Stimulated activated CD4-positive, alpha-beta T cell treated with anti-CD3 and anti-CD28 coated beads, TNF-alpha, amount 100 ng/mL, for 48 hours (primary cell): ENCODE measurements at places on chromosomes 7 and 10.

DNA sequence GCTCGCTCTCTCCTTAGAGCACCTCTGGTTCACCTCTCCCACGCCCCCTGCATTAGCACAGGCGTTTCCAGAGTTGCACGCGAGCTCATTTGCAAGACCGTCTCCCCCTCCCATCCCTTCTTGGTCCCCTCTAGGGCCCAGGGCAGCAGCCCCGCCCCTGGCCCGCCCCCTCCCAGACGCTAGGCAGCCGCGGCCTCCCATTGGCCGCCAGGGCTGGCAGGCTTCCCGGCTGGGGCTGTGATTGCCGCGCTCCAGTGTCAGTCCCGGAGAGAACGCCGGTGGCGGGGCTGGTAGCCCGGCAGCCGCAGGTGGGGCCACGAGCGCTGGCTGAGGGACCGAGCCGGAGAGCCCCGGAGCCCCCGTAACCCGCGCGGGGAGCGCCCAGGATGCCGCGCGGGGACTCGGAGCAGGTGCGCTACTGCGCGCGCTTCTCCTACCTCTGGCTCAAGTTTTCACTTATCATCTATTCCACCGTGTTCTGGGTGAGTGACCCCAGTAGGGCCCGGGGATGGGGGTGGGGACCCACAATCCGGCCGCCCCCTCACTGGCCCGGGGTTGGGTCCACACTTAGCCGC lies at the start of gene TSPAN15:
TSS of gene TSPAN15 (plus strand) at position 257 of the 575 bp plus-strand sequence. CDS start at position 387, 130 bp downstream.
- DNase-seq = peak; percentile 79

GRCh38 chr10:78381107-78381506 lies 347.4 kb downstream of the RPS24 start:
- no peak for DNase-seq

DNA sequence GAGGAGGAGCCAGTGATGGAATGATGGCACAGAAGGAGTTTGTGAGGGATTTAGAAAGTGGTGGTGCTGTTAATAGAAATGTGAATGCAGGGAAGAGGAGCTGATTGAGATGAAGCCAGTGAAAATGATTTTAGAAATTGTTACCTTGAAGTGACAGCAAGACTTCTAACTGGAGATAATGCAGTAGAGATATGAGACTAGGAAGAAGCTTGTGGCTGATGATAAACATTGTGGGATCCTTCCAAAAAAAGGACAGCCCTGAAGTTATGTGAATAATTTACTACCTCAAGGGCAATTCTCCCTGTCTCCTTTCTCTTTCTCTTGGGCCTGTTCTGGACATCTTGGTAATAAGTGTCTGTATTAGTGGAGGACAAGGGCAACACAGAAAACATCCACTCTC lies 138.6 kb downstream of the LSMEM1 start:
- DNase-seq = no peak

- DNase-seq = no peak
Observed at GRCh38 chr10:122295451-122295809, 24.3 kb downstream of the BTBD16 start.

- no peak for DNase-seq
Observed at GRCh38 chr10:131775433-131775832, 125.4 kb upstream of the PPP2R2D start.

DNA sequence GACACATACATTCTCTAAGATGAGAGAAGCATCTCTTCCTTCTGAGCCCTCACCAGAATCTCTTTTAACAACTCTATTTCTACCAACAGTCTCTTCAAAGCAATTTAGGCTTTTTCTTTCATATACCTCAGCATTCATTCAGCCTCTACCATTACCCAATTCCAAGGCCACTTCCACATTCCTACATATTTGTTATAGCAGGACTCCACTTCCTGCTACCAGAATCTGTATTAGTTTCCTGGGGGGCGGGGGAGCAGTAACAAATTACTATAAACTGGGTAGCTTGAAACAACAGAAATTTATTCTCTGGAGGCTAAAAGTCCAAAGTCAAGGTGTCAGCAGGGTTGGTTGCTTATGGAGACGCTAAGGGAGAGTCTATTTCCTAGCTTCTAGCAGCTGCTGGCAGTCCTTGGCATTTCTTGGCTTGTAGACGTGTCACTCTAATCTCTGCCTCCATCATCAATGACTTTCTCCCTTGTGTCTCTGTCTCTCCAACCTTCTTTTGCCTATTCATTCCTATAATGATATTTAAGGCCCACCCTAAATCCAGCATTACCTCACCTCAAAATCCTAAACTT lies 7.4 kb downstream of the PRPS1L1 start:
- DNase-seq = no peak

DNA sequence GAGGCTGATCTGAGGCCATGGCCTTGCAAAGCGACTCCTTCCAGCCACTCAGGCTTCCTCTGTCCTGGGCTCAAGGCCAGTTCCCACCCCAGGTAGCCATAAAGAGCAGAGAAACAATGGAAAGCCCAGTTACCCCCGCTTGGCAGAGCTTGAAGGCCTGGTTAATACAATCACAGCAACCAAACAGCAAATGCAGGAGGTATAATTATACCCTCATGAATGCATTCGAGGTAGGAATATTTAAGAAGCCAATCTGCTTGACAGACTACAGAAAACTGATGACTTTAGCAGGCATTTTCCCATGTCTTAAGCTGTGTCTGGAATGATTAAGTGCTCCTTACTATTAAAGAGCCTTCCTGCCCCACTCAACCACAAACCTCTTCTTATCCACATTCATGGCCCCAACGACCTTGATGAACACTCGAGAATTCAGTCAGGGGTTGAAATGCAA lies 114.1 kb upstream of the MACROH2A2 start:
- no peak for DNase-seq

GRCh38 chr7:138477081-138477578 lies 17.1 kb downstream of the TRIM24 start:
- no peak for DNase-seq

- no peak for DNase-seq
Observed at GRCh38 chr7:1259621-1260243, 27.1 kb downstream of the UNCX start.

GRCh38 chr10:101000915-101001658 lies 1.5 kb downstream of the LZTS2 start:
- no peak for DNase-seq

DNA sequence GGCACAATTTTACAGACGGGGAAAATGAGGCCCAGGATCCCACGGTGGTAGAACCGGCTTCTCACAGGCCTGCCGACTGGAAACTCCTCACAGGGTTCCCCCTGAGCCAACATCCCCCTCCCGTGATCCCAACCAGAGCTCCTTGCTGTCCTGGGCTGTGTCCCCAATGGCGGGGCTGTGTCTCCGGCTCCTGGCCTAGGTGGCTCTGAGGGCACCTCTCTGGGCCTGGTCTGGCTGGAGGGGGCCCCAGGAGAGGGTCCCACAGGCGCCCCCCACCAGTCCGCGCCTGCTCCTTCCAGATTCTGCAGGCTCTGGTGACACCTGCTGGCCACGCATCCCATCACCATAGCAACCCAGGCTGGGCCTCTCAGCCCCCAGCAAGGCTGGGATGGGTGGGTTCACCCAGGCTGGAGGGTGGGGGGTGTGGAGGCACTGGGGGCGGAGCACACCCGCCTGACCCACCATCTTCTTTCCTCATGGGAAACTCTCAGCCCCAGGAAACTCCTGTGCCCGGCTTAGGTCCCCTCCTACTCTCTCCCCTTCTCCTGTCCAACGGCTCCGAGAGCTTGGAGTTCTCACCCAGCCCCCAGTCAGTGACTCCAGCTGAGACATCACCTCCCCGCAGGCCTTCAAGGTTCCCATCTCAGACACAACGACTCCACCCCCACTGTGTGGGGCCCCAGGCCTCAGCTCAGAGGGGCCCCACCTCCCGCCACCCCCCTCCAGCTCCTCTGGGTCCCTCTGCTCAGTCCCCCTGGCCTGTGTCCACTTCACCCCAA lies 27.1 kb upstream of the TNRC18 start:
- no peak for DNase-seq

GRCh38 chr10:22783807-22784206 lies 69.4 kb upstream of the PIP4K2A start:
- DNase-seq = no peak

GRCh38 chr7:44673324-44673723 lies 66.9 kb downstream of the OGDH start:
- DNase-seq = no peak

GRCh38 chr7:106057962-106058927 lies 53.9 kb downstream of the SYPL1 start:
- no peak for DNase-seq

- no peak for DNase-seq
Observed at GRCh38 chr10:86110156-86110786, 256.3 kb downstream of the GRID1 start.

GRCh38 chr7:153193144-153193595 lies 433.6 kb downstream of the ACTR3B start:
- DNase-seq = no peak

DNA sequence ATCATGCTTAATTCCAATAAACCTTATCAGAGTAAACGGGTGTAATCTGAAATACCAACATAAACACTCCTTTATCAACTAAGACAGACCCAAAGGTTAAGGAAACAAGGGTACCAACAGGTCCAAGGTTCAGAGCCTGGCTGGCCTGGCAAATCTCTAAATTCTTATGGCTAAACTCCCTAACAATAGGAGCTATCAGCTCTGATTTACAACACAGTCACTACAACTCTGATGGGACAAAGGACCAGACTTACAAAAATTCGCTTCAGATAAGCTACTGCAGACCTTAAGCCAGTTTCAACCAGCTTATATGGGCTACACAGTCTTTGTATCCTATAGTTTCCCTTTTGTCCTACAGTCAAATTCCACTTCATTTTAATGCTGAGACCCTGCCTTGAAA lies 381.9 kb downstream of the ZWINT start:
- DNase-seq = no peak

DNA sequence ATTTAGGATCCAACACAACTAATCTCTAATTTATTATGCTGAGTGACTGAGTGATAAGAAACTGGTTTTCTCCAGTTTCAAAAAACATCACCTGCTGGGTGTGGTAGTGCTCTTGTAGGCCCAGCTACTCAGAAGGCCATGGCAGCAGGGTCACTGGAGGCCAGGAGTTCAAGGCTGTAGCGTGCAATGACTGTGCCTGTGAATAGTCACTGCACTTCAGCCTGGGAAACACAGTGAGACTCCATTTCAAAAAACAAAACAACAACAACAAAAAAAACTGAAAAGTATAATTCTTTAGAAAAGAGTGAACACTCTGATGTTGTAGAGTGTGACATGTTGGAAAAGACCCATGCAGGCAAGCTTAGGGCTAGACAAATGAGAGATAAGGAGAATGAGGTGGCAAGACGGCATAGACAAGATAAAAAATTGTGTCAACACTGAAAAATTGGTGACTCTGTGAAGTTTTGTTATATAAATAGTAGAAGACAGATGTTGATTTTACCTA lies 150.1 kb upstream of the GPR22 start:
- DNase-seq = no peak

DNA sequence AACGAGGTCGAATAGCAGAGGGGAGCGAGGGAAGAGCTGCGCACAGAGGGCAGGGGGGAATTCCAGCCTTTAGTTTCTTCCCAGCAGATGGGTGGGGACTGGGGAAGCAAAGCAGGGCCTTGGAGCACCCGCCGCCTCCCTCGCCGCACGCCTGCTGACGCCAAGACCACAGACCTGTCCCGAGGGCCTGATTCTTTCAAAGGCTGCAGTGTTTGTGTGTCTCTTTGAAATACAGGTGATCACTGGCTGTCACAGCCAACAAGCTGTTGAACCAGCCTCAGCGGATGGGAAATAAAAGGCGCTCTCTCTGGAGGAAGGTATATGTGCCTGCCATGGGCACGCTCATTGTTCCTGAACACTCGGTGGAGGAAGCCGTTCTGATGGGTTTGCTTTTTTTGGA lies 119.3 kb downstream of the FAM53B start:
- DNase-seq = no peak

DNA sequence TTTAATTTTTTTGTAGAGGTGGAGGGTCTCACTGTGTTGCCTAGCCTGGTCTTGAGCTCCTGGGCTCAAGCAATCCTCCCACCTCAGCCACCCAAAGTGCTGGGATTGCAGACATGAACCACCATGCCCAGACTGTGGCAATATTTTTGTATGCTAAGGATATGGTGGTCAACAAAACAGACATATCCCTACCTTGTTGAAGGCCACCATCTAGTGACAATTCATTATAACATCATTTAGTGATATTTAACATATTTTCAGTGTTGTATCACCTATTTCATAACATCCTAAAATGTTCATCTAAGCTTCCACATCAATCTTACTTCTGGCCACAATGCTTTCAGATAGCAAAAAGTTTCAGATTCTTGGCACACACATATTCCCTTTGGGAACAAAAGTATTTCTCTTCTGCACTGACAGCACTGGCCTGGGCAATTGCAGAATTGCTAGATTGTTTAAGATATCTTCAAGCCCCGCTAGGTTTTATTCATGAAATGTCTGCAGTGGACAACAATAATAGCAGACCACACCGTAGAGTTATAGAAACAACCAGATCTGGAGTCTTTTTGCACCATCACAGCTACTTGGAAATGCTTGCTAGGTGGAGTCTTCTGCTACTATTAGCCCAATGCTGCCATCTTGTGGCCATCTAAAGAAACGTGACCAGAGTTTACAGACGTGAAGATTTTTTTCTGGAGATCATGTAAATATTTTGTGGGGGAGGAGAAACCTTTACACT lies 58.4 kb downstream of the DNAJC12 start:
- DNase-seq = peak; percentile 34

- no peak for DNase-seq
Observed at GRCh38 chr10:34737772-34738169, 77.3 kb downstream of the PARD3 start.

- DNase-seq = no peak
Observed at GRCh38 chr7:80642871-80643270, 4.4 kb downstream of the CD36 start.

- no peak for DNase-seq
Observed at GRCh38 chr7:44845451-44845850, 2.4 kb downstream of the H2AZ2 start.

DNA sequence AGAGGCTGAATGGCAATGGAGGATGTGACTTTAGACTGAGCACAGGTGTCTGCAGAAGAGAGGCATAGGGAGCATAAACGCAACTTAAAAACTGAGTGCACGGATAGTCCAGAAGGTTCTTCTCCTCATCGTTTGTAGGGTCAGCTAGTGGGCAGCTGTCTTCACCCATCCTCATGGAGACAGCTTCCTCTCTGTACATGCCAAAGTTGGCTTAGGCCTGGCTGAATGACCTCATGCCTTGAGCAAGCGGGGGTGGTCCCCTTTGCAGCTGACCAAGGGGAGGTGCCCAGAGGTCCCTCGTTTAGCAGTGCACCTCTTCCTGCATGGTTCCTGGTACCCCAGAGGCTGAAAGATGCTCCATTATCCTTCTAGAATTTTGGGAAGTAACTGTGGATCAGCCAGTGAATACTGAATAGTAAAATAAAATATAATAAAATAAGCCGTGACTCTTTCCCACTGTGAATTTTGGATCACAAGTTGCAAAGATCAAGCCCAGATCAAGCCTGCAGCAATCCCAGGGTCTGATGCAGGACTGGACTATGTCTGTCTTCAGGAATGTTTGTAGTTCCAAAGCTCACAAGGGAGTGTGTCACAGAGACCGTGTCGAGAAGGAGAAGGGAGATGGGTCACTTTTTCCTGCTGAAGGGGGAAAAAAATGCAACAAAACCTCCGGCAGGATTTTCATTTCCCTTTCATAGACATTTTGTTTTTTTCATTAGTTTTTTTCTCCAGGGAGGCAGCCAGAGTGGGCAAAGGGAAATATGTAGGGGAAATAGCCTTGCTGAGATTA lies 295.3 kb upstream of the MKI67 start:
- no peak for DNase-seq
